SIG-M5 (cell line): ENCODE measurements at places on chromosomes 1 and 21.

GRCh38 chr1:82515650-82516049 is 714.9 kb downstream of the ADGRL2 start:
- DNase-seq = no peak

DNA sequence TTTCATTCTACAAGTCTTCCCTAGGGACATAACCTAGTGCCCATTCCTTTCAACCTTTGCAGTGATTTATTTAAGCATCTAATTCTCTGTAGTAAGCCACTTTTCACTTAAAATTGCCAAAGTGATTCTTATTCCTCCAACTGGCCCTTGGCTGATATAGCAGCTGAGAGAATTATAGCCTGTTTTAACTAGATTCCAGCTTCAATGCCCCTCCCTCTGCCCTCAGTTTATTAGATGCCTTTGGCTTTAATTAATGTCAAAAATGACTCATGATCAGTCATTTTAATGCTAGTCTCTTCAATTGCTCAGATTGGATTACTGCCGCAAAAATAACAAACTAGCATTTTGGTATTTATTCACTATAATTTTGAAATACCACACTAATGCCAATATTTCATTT is 145.4 kb upstream of the KCTD3 start:
- no peak for DNase-seq

DNA sequence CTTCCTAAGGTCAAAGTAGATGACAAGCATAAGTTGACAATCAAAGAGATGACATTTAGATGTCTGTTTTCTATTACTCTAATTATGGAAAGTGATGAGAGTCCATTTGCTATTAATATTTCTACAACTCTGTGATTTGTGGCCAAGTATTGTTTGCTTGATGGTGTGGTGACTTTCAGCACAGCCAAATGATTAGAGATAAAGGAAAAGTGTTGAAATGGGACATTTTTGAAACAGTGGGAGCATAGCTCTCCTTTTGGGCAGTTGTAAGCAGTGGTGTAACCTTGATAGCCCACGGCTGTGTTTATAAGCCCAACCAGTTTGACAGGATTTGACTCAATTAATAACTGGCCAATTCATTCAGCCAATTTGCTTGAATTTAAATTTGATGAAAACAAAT is 31.6 kb downstream of the ZC3H11B start:
- DNase-seq = no peak

GRCh38 chr1:99227056-99227897 is 37.0 kb upstream of the PLPPR4 start:
- no peak for DNase-seq

DNA sequence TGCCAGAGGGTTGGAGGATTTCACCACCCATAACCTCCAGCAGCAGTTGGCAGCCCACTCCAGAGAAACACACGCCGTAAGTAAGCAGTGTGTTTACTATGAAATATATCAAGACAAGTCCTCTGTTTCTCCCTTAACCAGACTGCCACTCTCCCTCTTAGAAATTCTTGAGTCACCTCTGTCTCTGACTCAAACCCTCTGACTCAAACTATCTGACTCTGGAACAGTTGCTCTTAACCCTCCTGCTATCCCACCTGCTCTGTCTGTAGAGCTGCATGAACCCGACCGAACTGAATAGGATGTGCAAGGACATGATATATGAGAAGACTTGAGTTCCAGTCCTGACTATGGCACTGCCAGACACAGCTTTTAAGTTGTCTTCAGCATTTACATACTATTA is 14.1 kb downstream of the INPP5B start:
- no peak for DNase-seq

DNA sequence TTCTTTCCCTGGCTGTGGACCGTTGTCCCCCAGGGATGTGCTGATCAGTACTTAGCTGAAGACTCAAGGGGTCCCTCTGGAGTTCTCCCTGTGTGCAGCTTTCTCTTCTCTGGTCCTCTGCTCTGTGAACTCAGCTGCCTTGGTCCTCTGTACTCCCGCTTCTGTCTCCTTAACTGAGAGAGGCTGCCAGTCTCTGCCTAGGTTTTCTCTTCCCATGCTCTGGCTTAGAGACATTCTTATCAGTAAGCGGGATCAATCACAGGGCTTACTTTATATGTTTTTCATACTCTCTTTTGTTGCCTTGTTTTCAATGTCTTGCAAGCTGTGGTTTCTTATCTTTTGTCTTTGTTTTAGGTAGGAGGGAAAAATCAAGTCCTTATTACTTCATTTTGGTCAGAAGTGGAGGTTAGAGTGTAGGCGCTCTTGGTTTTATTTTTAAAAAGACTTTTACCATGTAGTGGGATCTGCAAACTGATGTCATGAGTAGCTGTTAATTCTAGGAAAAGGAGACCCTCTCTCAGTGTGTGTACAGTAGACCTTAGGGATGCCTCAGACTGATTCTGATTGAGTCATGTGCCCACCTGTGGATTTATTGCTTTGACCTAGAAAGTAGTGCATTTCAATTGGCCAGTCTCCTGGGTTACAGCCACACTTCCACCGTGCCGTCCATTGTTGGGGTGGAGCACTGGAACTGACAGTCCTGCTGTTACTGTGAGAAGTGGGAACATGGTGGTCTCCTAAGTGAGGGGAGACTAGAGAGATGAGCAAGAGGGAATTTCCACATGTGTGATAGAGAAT is 46.6 kb downstream of the TTC3 start:
- no peak for DNase-seq

DNA sequence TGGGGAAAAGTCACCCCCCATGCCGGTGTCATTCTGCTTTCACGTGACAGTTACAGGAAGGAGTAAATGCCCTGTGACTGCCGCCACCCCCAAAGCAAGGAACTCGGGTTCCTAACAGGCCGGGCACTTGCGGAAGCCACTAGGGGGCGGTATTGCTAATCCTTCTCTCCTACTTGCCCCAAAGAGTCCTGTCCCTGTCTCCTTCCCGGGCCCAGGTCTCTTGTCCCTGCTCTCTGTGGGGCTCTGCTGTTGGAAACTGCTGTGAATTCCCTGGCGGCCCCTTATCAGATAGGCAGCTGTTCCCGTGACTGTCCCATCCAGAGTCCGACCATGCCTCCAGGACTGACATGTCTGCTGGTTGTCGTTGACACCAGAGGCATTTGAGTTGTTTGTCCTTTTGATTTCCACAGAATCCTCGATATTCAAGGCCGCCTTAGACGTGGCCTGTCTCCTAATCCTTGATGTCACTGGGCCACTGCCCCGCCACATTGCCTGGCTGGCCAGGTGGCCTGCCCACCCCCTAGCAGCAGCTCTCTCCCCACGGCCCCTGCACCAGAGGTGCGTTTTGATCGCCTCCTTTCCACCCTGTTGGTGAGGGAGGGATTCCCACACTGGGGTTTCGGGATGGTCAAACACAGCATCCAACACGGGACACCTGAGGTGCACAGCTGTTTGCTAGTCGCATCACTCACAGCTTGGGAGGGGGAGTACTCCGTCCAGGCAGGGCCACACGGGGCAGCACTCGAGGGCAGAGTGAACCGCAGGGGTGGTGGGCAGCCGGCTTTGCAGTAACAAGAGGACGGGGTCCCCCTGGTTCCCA is 37.3 kb downstream of the CHAF1B start:
- no peak for DNase-seq

- no peak for DNase-seq
Observed at GRCh38 chr21:42777064-42777756, 102.1 kb downstream of the WDR4 start.

- peak; percentile 94 for DNase-seq
Observed at GRCh38 chr1:150765296-150765976, at the start of gene CTSS. CTSS (minus strand) TSS chr1:150765778; CDS start chr1:150764763, 1,015 bp downstream.

- DNase-seq = no peak
Observed at GRCh38 chr1:244881552-244882280, 17.4 kb upstream of the HNRNPU start.

GRCh38 chr1:55089683-55090082 is 50.3 kb downstream of the PCSK9 start:
- DNase-seq = no peak

- DNase-seq = no peak
Observed at GRCh38 chr1:214198571-214198970, 82.4 kb upstream of the SMYD2 start.

GRCh38 chr1:6329851-6330250 is 63.7 kb downstream of the ACOT7 start:
- no peak for DNase-seq

GRCh38 chr1:153087652-153088051 is 6.7 kb downstream of the SPRR2E start:
- no peak for DNase-seq

GRCh38 chr1:208127792-208128529 is 116.2 kb downstream of the PLXNA2 start:
- no peak for DNase-seq

- DNase-seq = no peak
Observed at GRCh38 chr1:173863224-173864161, 4.3 kb downstream of the GAS5 start.

DNA sequence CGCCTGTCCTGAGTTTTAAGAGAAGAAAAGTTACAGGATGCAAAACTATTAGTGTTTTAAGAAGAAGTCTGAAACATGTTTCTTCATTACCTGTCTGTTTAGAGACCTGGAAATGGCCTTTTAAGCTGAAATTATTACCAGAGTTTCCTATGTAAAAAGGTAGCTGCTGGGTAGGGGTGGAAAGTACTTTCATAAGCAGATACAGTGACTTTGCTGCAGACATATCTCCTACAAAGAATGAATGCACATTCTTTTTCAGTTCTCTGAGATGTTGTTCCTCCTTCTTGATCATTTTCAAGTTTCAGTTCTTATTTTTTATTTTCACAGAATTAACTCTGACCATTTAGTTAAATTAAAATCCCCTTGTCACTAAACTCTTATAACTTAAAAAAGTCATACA is 1329.6 kb downstream of the KCNT2 start:
- no peak for DNase-seq

- no peak for DNase-seq
Observed at GRCh38 chr1:3695326-3696217, 43.3 kb downstream of the TP73 start.

DNA sequence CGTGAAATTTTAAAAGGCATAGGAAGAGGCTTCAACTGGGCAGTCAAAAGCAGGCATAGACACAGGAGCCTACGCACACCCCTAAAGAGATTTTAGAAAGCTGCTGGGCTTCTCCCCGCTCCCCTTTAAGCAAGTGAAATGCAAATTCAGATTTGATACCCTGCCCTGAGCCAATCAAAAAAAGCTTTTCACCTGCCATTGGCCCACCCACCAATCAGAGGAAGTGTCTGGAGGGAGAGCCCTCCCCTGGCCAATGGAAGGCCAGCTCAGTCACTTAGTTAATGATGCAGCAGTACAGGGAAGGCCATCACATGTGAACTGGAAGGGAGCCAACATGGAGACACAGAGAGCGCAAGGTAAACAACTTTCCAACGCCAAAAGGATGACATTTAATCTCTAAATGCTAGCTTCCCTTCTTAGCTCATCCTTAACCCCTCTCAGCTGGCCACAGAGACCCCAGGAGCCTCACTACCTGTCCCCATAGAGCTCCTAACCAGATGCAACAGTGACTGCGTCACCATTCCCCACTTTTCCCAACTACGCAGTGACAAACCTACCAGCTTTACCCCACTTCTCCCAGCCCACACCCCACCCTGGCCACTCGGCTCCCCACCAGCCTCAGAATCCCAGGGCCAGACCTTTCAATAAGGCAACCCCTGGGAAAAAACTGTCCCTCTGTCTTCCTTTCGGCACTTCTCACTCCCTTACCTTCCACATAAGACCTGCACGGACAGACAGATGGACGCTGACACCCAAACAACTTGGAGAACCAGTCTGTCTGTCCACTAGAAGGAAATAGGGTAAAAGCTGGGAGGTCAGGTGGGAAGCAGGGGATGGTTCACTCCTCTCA is 71.0 kb downstream of the CD46 start:
- no peak for DNase-seq

DNA sequence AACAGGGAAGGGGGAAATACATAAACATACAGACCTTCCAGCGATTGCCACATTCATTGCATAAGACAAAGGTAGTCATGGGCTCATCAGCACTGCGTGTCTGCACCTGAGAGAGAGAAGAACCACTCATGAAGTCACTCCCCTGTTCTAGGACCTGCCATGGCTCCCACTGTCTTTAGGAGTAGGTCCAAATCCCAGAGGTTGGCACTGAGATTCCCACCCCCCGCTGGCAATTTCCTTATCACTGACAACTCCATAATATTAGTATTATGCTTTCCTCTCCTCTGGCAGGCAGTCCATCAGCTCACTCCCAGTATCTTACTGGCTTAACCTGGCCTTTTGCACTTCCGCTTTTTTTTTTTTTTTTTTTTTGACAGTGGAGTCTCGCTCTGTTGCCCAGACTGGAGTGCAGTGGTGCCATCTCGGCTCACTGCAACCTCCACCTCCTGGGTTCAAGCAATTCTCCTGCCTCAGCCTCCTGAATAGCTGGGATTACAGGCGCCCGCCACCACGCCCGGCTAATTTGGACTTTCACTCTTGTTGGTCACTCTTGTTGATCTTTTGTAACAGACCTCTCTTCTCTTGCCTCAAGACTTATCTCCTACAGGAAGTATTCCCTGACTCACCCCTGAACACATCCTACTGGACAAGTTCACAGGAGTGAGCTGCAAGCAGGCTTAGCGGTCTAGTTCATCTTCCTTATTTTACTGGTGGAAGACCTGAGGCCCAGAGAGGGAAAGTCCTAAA is 14.8 kb upstream of the ZNF436 start:
- no peak for DNase-seq

- no peak for DNase-seq
Observed at GRCh38 chr1:220748936-220749335, 814 bp downstream of the MTARC2 start.

DNA sequence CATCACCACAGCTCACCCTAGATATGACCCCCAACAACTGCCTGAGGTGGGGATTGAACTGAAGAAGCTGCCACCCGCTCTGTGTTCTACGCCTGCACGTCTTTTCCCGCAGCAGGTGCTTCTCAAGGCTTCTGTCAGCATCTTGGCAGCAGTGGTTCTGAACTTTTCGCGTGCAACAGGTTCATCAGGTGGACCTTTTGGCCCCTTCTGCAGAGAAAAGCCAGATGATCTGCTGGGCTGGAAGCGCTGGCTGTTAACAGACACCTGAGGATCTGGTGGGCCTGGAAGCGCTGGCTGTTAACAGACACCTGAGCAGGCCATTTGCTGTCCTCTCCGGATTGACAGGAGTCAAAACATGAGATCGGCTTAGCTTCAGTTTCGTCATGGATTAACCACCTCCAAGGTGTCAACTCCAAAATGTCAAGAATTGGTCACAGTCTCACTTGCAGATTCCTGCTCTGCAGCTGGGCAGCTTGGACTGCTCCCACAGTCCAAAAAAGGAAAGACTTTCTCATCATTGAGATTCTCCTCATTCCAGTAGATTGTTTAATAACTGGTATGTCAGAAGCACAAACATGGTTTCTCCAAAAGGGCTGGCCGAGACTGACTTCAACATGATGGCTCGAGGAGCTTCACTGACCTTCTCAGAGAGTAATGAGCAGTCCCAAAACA is 4.7 kb downstream of the C1orf174 start:
- no peak for DNase-seq

- no peak for DNase-seq
Observed at GRCh38 chr1:7375781-7376660, 395.1 kb upstream of the VAMP3 start.

DNA sequence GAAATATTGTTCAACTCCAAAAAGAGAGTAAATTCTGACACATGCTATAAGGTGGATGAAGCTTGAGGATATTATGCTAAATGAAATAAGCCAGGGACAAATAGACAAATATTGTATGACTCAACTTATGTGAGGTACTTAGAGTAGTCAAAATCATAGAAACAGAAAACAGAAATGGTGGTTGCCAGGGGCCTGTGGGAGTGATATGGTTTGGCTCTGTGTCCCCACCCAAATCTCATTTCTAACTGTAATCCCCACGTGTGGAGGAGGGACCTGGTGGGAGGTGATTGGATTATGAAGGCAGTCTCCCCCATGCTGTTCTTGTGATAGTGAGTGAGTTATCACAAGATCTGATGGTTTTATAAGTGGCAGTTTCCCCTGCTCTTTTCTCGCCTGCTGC is 24.7 kb upstream of the DISP1 start:
- no peak for DNase-seq
